Ascending aorta (tissue), 2 donors: ENCODE measurements at places on chromosomes 4 and X.

- H3K4me3 ChIP-seq, result no peak overlapping the region
- DNase-seq, result no peak
- H3K27ac ChIP-seq, result peak overlapping the region; percentile 65
- H3K4me1 ChIP-seq, result no peaks in the 10 kb centered on the region
- no peaks in the 10 kb centered on the region for H3K27me3 ChIP-seq
Observed at GRCh38 chr4:150140774-150141400, 62.6 kb downstream of the DCLK2 start.

- peaks cover 3% of the 10 kb centered on the region for H3K4me1 ChIP-seq
- no peak overlapping the region for H3K27ac ChIP-seq
- no peaks in the 10 kb centered on the region for H3K36me3 ChIP-seq
- no peaks in the 10 kb centered on the region for H3K27me3 ChIP-seq
Observed at GRCh38 chr4:53551958-53552357, 39.3 kb downstream of the LNX1 start.

DNA sequence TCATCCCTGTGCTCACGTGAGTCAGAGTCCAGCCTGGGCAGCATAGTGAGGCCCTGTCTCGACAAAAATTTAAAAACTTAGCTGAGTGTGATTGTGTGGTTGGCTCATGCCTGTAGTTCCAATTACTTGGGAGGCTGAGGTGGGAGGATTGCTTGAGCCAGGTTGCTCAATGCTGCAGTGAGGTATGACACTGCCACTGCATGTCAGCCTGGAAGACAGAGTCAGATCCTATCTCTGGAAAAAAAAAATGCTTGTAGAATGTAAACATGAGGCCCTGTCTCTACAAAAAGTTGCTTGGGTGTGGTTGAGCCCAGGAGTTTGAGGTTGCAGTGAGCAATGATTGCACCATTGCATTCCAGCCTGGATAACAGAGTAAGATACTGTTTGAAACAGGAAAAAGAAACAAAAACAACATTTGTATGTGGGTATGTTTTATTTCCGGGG, 11.3 kb upstream of the YTHDC1 start:
- DNase-seq, result no peak
- H3K4me3 ChIP-seq, result no peak overlapping the region
- no peaks in the 10 kb centered on the region for H3K36me3 ChIP-seq

GRCh38 chr4:53788011-53788410, 196.7 kb upstream of the LNX1 start:
- H3K4me1 ChIP-seq, result no peaks in the 10 kb centered on the region
- H3K36me3 ChIP-seq, result no peaks in the 10 kb centered on the region
- DNase-seq, result no peak
- no peak overlapping the region for H3K27ac ChIP-seq

DNA sequence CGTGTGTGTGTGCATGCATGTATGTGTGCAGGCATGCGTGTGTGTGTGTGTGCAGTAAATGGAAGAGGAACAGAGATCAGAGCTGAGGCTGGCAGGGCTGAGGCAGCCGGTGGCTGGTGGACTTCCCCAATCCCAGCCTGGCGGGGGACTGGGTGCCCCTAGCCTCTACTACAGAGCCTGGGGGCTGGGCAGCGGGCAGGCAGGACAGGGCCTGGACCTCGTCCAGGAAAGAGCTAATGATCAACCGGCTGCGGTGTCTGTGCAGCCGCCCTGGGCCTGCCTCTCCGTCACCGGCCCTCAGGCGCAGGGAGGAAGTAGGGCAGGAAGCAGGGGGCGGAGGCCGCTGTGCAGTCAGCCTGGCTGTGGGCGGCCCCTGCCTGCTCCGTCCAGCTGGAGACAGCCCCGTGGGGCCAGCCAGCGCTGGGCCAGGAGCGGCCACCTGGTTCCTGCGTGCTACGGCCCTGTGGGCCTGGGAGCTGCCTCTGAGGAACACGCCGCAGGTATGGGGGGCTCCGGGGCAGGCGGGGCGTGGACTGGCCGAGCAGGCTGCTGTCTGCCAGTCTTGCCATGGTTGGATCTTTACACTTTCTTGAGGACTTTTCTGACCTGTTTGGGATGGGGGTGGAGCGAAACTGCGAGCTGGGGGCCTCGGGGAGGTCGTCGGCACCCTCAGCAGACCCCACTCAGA, at the start of gene SH3TC1:
Gene SH3TC1 (plus strand): TSS at position 385 of the 688 bp plus-strand sequence. CDS start 5,905 bp downstream, outside the sequence.
- H3K4me3 ChIP-seq, result peak within 1 kb of the TSS; percentile 48
- H3K27me3 ChIP-seq, result no peaks in the 10 kb centered on the region
- no peaks in the 10 kb centered on the region for H3K36me3 ChIP-seq
- DNase-seq, result peak; percentile 77

- H3K27me3 ChIP-seq, result no peaks in the 10 kb centered on the region
- no peaks in the 10 kb centered on the region for H3K4me1 ChIP-seq
- no peak overlapping the region for H3K4me3 ChIP-seq
- no peaks in the 10 kb centered on the region for H3K36me3 ChIP-seq
- DNase-seq, result no peak
- no peak overlapping the region for H3K27ac ChIP-seq
Observed at GRCh38 chrX:9746148-9746888, 19.3 kb downstream of the GPR143 start.

DNA sequence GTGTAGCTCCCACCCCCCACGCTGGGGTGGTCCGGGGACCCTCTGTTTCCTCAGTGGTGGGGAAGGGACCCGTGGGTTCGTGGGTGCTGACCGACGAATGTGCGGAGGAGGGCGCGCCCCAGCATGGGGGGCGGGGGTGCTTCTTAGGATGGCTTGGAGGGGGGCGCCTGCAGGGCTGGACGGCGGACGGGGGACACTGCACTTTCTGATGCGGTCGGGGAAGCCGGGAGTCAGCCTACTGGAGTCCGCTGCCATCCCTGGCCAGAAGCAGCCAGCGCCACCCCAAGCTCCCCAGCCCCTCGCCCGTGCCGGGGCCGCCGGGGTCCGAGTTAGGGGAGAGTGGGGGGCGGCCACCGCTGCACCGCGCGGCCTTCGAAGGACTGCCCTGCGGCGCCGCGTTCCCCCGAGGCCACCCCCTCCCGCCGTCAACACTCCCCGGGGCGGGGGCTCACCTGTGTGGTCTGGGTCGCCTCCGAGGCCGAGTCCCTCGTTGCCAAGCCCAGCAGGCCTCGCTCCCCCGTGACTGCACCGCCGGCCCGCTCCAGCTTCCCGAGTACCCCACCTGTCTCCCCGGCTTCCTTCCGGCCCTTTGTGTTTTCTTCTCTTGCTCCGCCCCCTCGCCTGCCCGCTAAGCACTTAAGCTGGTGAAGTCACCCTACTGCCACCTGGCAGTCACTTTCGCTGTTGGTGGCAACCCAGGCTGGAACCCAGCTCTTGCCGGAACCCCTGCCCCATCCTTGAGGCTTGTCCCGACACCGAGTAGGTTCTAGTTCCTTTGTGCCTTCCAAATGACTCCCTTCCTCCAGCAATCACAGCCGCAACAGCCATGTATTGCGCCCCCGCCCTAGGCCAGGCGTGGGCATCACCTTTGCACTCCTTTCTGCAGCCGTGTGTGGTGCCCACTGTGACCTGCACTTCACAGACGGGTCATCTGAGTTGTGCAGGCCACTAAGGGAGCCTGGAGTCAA, at the start of gene OCIAD2:
Gene OCIAD2 (minus strand): TSS at position 569 of the 968 bp plus-strand sequence. CDS start 2,225 bp downstream, outside the sequence.
- no peaks in the 10 kb centered on the region for H3K36me3 ChIP-seq
- H3K4me3 ChIP-seq, result peak within 1 kb of the TSS; percentile 84
- no peaks in the 10 kb centered on the region for H3K4me1 ChIP-seq
- peak; percentile 82 for DNase-seq
- H3K27me3 ChIP-seq, result no peaks in the 10 kb centered on the region

DNA sequence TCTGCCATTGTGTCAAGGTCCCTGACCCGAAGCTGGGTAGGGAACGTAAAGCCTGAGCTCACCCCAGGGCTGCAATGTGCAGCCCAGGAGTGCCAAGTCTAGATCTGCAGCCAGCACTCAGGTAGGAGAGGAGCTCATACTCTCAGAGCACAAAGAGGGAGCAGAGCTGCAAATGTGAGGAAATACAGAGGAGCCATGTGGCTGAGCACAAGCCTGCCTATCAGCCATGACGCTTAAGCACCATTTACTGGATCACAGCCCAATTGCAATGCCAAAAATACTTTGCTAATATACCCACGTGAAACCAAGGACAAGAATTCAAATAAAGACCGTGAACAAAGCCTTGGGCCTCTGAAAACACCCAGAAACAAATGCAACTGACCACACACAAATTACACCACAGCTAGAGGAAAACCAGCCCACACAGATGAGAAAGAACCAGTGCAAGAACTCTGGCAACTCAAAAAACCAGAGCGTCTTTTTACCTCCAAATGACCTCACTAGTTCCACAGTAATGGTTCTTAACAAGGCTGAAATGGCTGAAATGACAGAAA, 69.0 kb upstream of the HPF1 start:
- no peak overlapping the region for H3K4me3 ChIP-seq
- no peaks in the 10 kb centered on the region for H3K4me1 ChIP-seq
- H3K27ac ChIP-seq, result no peak overlapping the region
- no peaks in the 10 kb centered on the region for H3K36me3 ChIP-seq
- no peak for DNase-seq
- no peaks in the 10 kb centered on the region for H3K27me3 ChIP-seq

GRCh38 chrX:120147537-120147936, 10.9 kb upstream of the RHOXF2 start:
- no peaks in the 10 kb centered on the region for H3K36me3 ChIP-seq
- no peak overlapping the region for H3K4me3 ChIP-seq
- no peak overlapping the region for H3K27ac ChIP-seq
- H3K4me1 ChIP-seq, result no peaks in the 10 kb centered on the region

DNA sequence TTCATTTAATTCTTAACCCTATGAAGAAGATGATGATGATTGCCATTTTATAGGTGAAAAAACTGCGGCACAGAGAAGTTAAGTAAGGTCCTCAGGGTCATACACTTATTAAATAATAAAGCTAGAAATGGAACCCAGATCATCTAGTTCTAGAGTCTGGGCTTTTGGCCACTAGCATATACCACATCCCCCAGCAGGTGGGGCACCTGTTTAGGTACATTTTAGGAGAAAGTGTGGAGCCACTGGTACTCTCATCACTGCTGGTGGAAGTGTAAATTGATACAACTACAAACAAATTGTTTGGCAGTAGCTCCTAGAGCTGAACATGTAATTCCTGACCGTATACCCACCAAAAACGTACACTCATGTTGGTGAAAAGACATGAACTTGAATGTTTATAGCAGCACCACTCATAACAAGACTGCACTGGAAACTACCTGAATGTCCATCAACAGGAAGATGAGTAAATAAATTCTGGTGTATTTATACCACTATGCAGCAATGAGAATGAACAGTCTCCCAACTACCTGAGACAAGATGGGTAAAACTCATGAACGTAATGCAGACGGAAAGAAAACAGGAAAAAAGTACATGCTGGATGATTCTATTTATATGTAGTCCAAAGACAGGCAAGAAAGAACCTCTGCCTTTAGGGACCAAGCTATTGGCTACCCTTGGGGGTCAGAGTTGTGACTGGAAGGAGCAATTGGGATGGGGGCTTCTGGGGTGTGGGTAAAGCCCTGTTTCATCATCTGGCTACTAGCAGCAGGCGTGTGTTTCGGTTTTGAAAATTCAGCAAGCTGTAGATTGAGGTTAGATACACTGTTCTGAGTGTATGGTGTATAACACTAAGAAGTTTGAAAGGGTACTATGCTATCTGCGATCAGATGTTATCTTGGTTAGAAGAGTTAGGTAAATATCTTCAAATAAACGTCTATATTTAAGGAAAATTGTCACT, 72.3 kb upstream of the ADGRG2 start:
- H3K27me3 ChIP-seq, result no peaks in the 10 kb centered on the region
- no peaks in the 10 kb centered on the region for H3K36me3 ChIP-seq
- no peaks in the 10 kb centered on the region for H3K4me1 ChIP-seq
- DNase-seq, result no peak
- no peak overlapping the region for H3K4me3 ChIP-seq

GRCh38 chr4:156957556-156957955, 14.0 kb downstream of the PDGFC start:
- H3K4me1 ChIP-seq, result peaks cover 44% of the 10 kb centered on the region
- no peaks in the 10 kb centered on the region for H3K27me3 ChIP-seq
- no peak overlapping the region for H3K4me3 ChIP-seq
- H3K36me3 ChIP-seq, result no peaks in the 10 kb centered on the region
- peak overlapping the region; percentile 64 for H3K27ac ChIP-seq

DNA sequence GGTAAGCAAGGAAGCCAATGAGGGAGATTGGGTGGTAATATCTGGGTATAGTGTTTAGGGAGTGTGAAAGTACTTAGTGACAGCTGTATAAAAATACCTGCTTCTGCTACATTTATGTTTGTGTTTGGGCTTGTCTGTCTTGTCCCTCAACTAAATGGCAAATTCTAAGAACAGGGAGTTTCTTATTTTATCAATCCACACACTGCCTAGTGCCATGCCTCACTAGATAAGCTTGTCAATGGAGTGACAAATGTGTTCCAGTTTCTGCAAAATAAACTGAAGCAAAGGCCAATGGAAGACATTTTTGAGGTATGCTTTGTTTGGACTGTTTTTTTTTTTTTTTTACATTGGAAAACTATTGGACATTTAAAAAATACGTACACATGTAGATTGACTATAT, 418.0 kb downstream of the SH2D1A start:
- no peaks in the 10 kb centered on the region for H3K4me1 ChIP-seq
- no peaks in the 10 kb centered on the region for H3K36me3 ChIP-seq
- H3K4me3 ChIP-seq, result no peak overlapping the region
- H3K27ac ChIP-seq, result no peak overlapping the region

- no peak overlapping the region for H3K27ac ChIP-seq
- H3K4me3 ChIP-seq, result no peak overlapping the region
- no peaks in the 10 kb centered on the region for H3K36me3 ChIP-seq
- no peaks in the 10 kb centered on the region for H3K4me1 ChIP-seq
- no peaks in the 10 kb centered on the region for H3K27me3 ChIP-seq
Observed at GRCh38 chrX:121389976-121390714, 342.7 kb downstream of the GLUD2 start.

- H3K36me3 ChIP-seq, result no peaks in the 10 kb centered on the region
- no peak overlapping the region for H3K4me3 ChIP-seq
- no peaks in the 10 kb centered on the region for H3K27me3 ChIP-seq
- H3K27ac ChIP-seq, result no peak overlapping the region
Observed at GRCh38 chrX:122813876-122814275, 370.2 kb upstream of the GRIA3 start.

- no peaks in the 10 kb centered on the region for H3K36me3 ChIP-seq
- H3K27me3 ChIP-seq, result no peaks in the 10 kb centered on the region
- H3K4me3 ChIP-seq, result no peak overlapping the region
- H3K27ac ChIP-seq, result no peak overlapping the region
Observed at GRCh38 chr4:176134670-176135069, 60.7 kb downstream of the SPATA4 start.

GRCh38 chr4:186351668-186352194, 85.7 kb downstream of the F11 start:
- DNase-seq, result no peak
- H3K27ac ChIP-seq, result no peak overlapping the region
- no peak overlapping the region for H3K4me3 ChIP-seq
- H3K36me3 ChIP-seq, result no peaks in the 10 kb centered on the region

GRCh38 chr4:187715466-187715865, 280.1 kb upstream of the ZFP42 start:
- no peak overlapping the region for H3K27ac ChIP-seq
- no peak overlapping the region for H3K4me3 ChIP-seq
- H3K36me3 ChIP-seq, result no peaks in the 10 kb centered on the region
- H3K4me1 ChIP-seq, result no peaks in the 10 kb centered on the region

- no peaks in the 10 kb centered on the region for H3K27me3 ChIP-seq
- H3K36me3 ChIP-seq, result no peaks in the 10 kb centered on the region
- peaks cover 3% of the 10 kb centered on the region for H3K4me1 ChIP-seq
- peak overlapping the region; percentile 55 for H3K27ac ChIP-seq
Observed at GRCh38 chr4:153521999-153522801, 56.0 kb downstream of the TMEM131L start.
